ENCODE measurements at places on chromosomes 16 and 17.

GRCh38 chr16:68116256-68116867, 31.2 kb downstream of the NFATC3 start:
- DNase-seq = no peak

- peak; percentile 12 for DNase-seq
Measured at GRCh38 chr17:29722411-29723198, 99.9 kb upstream of the CORO6 start.

DNA sequence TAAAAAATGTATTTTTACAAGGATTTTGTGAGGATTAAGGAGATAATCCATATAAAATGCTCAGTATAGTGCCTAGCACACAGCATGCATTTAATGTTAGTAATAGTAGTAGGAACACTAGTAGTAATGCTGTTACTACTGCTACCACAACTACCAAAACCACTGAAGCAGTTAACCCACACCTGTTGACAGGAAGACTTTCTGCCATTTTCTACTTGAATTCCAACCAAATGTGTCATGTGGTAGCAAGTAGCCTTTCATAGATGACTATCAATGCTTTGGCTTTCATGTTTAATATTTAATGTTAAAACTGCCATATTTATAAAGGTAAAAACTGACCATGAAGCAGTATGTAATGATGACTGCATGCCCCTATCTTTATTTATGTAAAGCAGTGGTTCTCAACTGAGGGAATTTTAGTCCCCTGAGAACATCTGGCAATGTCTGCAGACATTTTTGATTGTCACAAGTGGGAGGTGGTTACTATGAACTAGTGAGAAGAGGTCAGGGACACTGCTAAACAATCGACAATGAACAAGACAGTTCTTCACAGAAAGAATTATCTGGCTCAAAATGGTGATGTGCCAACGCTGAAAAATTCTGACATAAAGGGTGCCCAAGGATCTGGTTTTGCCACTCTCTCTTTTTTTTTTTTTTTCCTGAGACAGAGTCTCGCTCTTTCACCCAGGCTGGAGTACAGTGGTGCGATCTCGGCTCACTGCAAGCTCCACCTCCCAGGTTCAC, 89.4 kb downstream of the ITFG1 start:
- no peak for DNase-seq

DNA sequence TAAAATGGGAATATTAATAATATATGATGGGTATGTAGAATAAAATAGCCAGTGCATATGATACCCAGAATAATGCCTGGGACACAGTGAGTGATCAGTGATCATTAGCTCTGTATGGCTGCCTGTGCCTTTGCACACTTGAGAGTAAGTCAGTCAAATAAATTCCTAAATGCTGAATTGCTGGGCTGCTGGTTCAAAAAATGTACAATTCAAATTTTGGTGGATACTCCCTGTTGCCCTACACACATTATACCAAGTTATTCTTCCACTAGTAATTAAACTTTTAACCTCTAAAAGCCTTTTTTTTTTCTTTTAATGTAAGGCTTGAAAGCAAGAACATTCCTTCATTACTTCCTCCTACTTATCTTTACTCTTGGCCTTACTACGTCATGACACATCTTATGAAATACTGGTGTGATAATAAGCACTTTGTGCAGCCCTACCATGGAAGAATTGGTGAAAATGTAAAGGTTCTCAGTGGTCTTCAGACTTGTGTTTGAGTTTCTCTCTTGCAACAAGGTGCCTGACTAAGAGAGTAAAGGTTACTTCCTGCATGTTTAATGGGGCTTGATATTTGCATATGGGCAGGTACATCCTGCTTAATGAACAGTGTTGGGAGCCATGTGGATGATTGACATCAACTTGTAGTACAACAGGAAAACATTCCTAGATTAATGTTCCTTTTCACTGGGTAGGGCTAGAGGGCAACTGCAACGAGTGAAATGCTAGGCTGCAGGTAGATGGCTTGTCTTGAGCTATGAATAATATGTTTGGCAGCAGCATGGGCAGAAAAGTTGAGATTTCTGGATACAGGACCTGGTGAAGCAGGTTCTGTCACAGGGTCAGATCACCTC, 84.3 kb downstream of the PRKCA start:
- no peak for DNase-seq

DNA sequence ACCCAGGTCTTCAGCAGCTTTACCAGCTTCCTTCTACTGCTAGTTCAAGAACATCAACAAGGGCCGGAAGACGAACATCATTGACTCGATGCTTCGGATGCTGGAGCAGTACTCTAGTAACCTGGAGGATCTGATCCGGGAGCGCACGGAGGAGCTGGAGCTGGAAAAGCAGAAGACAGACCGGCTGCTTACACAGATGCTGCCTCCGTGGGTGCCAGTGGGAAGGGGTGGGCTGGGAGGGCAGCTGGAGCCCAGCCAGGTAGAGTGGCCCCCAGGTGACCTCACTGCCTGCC, 12.1 kb downstream of the GUCY2D start:
- DNase-seq = no peak

All from stimulated activated CD8-positive, alpha-beta memory T cell treated with anti-CD3 and anti-CD28 coated beads, Interleukin-15, amount 100 ng/mL, for 4 hours (primary cell).